ENCODE measurements at places on chromosomes 13 and 19.
A peak's percentile ranks its signal among the peaks of the same experiment; 100 is the strongest.

DNA sequence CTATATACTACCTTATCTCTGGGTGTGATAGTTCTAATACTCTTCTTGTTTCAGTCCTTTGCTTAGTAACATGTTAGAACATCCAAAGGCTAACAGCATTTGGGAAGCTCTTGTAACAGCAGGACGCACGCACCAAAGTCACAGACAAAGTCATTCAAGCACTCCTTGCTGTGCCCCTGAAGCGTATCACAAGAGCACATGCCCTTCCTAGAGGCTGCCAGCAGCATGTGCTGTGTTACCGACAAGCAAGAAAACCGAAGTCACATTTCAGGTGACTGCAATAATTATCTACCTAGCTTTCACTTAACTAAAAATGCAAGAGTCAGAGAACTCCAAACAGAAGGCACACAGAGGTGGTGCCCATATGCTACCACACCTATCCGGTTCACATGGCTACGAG is 194.1 kb downstream of the KLF12 start:
- no peak for DNase-seq

- no peak for DNase-seq
These were observed 350.6 kb upstream of the ARGLU1 start for GRCh38 chr13:106918557-106918860.

DNA sequence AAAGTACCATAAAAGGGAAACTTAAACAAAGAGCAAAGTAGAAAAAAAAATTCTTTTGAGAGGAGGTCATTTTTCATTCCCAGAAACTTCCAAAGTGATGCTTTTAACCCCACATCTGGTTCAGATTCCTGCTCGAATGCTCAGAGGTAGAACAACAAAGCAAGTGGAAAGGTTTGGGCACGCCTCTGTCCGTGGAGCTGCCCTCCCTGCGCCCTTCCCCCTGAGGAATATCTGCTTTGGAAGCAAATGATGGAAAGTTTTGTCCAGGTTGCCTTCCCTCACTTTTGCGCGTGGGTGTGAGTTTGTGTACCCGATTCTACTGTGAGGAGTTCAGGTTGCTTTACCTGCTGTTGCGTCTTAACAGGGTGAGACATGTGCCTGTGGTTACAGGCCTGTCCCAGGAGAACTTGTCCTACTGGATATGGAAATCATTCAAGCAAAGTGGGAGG is 110.2 kb downstream of the KLF5 start:
- DNase-seq: no peak

DNA sequence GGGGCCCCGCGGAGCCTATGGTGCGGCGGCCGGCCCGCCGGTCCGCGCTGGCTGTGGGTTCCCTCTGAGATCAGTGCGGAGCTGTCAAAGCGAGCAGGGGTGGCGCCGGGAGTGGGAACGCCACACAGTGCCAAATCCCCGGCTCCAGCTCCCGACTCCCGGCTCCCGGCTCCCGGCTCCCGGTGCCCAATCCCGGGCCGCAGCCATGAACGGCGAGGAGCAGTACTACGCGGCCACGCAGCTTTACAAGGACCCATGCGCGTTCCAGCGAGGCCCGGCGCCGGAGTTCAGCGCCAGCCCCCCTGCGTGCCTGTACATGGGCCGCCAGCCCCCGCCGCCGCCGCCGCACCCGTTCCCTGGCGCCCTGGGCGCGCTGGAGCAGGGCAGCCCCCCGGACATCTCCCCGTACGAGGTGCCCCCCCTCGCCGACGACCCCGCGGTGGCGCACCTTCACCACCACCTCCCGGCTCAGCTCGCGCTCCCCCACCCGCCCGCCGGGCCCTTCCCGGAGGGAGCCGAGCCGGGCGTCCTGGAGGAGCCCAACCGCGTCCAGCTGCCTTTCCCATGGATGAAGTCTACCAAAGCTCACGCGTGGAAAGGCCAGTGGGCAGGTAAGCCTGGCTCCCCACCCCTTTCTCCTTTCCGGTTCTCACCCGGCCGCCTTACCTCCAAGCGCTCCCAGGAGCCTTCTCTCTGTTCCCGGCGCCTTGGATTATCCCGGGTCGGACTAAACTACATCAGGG is at the start of gene PDX1:
PDX1 (plus strand) TSS at position 67 of the 743 bp plus-strand sequence; CDS start at position 206, 139 bp downstream.
- peak; percentile 67 for DNase-seq

DNA sequence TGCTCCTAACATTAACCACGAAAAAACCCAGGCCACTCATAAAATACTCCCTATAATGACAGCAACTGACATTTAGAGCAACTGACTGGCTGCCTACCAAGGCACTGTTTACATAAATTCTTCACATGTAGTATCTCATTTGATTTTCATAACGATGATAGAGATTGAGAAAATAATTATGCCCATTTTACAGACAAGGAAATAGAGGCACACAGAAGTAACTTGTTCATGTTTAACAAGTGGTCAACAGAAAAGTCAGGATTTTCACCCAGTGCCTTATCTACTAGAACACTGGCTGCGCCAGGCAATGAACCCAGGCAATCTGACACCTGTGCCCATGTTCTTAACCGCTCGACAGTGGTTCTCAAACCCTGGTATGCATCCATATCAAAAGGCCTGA is 6.3 kb downstream of the ZNF45 start:
- no peak for DNase-seq

- DNase-seq: peak; percentile 58
These were observed at the start of gene MYBPC2 for GRCh38 chr19:50432221-50433028. MYBPC2 (plus strand) TSS chr19:50432892; CDS start chr19:50432954, 62 bp downstream.

- DNase-seq: peak; percentile 78
These were observed 13.3 kb upstream of the ZNF57 start for GRCh38 chr19:2887391-2887914.

GRCh38 chr13:98751861-98752466 is 508 bp downstream of the SLC15A1 start:
- no peak for DNase-seq

DNA sequence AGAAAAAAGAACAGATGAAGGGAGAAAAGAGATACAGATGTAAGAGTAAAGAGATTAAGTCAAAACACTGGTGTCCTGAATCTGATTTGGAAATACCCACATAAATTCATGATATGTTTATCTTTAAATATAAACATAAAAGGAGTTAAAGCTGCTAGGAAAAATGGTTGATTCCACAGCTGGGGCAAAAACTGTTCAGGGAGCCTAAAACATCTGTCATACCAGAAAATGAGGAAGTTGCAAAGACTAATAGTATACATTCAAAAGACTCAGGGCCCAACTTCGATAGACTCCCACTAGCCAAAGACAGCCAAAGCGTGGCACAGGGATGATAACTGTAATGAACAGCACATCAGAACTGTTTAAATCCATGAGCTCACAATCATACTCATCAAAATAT is 62.0 kb downstream of the ABCC4 start:
- DNase-seq: peak; percentile 53

GRCh38 chr13:45615501-45616101 is at the start of gene ERICH6B:
ERICH6B (minus strand) TSS chr13:45615739; CDS start chr13:45597005, 18,734 bp downstream.
- no peak for DNase-seq

DNA sequence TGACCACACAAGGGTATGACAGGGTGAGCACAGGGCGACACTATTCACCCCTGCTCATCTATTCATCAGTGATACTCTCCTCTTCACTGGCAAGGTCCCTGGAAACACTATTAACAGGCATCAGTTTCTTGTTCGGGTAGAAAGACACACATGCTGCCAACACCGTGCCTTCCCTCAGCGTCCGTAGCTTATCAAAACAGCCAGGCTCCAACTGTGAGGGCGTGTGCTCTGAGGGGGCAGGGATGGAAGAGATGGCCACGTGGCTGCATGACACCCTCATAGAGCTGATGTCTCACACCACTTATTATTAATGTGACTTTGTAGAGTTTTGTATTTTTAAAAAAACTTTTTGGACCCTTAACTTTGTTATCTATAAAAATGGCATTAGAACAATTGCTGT is 160.3 kb downstream of the ITGBL1 start:
- no peak for DNase-seq

GRCh38 chr19:10625762-10626138 is 397 bp downstream of the SLC44A2 start:
- peak; percentile 26 for DNase-seq

DNA sequence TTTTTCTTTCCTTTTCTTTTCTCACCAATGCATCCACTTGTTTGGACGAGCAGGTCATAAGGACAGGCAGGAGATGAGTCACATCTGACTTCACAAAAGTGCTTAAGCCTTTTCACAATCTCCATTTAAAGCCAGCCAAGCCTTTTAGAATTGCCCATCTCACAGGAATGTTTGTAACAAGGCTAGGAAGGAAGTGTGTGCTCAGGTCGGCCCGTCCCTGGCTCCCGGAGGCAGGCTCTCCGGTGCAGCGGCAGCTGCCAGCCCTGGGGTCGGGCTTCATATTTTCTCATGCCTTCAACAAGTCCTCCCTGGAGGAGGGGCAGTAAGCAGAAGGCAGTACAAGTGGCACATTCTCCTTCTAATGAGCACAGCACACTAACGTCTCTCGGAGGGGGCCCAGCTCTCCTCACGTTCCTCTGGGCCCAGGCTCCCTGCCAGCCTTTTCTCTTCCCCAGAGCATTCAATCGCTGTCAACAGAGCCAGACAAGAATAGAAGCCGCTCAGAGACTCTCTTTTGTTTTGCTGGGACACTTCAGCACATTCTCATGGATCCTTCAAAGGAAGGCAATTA is 180.5 kb downstream of the COL4A1 start:
- DNase-seq: no peak

DNA sequence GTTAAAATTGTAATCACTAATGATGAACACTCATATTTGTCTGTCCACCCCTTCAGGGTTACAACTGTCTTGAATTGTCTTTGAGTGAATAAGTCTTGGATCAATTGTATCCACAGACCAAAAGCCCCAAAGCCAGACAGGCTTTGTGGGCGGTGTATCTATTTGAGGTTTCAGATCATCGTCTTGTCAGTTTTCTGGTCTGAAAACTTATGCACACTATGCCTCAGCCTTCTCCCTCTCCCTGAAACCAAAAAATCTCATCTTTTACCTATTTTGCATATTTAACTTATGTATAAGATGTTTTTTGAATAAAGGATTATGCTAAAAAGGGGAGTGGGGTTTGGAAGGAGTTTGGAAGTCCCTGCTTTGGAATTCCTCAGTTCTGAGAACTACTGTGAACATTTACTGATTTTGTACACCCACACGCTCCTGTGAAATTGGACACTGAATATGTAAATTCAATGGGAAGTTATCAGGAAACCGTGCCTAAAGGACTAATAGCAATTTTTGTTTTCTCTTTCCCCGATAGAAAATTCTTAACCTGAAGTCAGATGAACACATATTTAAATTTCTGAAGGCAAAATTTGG is 52.1 kb downstream of the DPY19L3 start:
- DNase-seq: no peak

GRCh38 chr13:88857256-88857655 is 1186.1 kb downstream of the SLITRK5 start:
- DNase-seq: no peak

DNA sequence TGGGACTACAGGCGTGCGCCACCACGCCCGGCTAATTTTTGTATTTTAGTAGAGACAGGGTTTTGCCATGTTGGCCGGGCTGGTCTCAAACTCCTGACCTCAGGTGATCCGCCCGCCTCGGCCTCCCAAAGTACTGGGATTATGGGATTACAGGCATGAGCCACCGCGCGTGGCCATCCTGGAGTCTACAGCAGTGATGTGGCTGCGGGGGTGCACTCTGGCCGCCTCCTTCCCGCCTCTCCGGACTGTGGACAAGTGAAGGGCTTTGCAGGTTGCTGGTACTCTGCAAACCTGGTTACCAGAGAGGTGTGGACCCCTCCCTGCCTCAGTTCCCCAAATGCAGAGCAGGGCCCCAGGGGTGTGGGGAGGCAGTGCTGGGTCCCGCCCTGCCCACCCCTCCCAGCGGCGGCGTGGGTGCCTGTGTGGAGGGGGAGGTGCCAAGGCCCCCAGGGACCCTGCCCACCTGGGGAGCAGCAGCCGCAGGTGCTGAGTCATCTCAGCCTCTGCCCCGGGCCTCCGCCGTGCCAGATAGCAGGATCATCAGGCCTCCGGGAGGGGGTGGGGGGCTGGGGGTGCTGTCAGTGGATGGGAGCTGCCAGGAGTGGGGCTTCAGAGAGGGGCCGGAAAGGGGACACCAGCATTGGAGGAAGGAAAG is 23.1 kb downstream of the ARID3A start:
- DNase-seq: no peak

- DNase-seq: no peak
These were observed 81.5 kb downstream of the ATP11A start for GRCh38 chr13:112771139-112771876.

DNA sequence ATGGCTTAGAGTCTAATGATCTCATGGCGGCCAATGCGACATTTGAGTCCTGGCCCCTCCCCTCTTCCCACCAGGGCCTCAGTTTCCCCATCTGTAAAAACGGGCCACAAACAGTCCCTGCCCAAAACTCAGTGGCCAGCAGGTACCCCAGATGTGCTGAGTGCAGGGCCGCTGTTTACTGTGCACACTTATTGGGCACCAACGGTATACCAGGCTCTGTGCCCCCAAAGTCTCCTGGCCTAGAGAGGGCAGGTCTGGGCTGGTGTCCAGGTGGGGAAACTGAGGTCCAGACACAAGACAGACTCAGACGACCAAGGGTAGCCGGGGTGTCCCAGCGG is 23.6 kb upstream of the WDR18 start:
- no peak for DNase-seq

DNA sequence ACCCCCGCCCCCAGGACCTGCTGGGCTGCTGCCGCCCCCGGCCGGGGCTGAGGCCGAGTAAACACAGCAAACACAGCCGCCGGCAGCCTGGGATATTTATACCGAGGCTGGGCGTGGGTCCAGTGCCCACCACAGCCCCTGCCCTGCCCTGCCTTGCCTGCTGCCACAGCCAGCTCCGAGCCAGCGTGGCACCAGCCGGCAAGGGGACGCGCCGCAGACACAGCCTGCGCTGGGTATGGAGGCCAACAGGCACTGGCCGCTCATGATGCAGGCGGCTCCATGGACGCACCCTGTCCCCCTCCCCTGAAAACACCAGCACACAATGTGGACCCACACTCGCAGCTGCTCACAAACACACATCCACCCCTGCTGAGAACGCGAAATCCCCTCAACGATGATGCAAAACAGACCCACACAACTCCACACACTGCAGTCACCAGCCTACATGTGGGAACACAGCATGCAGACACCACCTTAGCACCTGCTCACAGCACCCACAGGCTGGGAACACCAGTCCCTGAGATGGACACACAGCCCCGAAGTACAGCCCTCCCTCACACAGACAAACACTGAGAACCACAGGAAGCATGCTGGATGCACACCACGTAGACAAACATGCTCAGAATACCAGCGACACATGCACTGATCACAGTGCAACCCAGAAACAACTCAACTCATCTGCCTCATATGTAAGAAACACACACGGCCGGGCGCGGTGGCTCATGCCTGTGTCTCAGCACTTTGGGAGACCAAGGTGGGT is 16.2 kb downstream of the CCDC97 start:
- DNase-seq: peak; percentile 79

- no peak for DNase-seq
These were observed 107.6 kb upstream of the VSTM2B start for GRCh38 chr19:29418201-29418600.

DNA sequence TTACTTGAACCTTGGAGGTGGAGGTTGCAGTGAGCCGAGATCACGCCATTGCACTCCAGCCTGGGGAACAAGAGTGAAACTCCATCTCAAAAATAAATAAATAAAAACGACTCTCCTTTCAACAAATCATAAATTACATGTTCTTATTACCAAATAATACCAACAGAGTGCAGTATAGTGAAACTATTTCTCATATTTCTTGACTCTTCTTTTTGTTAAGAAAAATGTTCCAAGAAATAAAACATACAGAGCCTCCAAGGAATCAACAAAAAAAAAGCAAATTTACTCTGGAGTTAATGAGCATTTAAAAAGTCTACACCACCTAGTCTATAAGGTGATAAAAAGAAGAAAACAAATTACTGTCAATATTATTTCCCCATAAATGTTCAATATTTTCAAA is 188.8 kb downstream of the KLF12 start:
- no peak for DNase-seq

- DNase-seq: no peak
These were observed 549.4 kb upstream of the SLITRK1 start for GRCh38 chr13:84431646-84432045.

- DNase-seq: no peak
These were observed 197.9 kb downstream of the FGF9 start for GRCh38 chr13:21868823-21869222.

Data from GM13976 (cell line).